NCI-H774 (cell line): ENCODE measurements at places on chromosomes 1 and 21.

DNA sequence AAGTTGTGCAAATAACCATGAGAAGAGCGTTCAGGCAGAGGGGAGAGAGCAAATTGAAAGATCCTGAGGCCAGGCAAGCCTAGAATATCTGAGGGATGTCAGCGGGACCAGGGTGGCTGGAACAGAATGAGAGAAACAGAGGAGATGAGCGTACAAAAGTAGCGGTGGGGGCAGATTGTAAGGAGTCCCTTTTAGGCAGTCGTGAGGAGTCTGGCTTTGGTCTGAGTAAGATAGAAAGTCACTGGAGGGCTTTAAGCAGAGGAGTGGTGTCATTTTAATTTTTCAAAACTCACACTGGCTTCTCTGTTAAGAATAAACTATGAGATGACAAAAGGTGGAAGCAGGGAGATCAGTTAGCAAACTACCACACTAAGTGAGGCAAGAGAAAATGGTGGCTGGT, 24.2 kb downstream of the ATP5PF start:
- no peak for DNase-seq

DNA sequence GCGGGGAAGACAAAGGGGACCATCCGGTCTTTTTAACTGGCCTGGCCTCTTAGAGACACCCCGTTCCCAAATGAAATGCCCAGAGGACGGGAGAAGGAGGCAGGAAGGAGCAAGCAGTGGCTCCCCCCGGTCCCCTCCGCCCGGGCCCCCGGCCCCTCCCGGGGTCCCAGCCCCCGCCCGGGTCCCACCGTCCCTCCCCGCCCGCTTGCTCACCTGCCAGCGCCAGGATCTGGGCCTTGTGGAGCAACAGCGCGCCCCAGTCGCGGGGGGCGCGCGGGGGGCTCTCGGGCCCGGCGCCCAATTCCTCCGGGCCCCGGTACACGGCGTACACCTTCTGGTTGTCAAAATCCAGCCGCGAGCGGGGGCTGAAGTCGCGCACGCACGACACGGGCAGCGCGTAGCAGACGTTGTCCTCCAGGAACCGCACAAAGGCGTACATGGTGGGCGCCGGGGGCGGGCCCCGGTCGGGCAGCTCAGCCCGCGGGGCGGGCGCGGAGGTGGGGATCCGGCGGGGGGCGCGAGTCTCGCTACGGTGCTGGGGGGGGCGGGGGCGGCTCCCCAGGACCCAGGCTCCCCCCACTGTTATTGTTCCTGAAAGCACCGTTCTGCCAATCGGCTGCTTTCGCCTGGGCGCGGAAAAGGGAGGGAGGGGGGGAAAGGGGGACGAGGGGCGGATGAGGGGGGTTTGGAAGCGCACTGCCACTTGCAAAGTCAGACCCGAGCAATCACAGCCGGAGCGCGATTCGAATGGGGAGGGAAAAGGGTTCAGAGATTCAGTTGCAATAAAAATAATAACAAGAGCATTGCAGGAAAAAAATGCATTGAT, at the start of gene BEND5:
Gene BEND5, minus strand, starts transcription at position 499 of the 826 bp plus-strand sequence. Its CDS starts 60 bp downstream, at position 439.
- peak; percentile 76 for DNase-seq

DNA sequence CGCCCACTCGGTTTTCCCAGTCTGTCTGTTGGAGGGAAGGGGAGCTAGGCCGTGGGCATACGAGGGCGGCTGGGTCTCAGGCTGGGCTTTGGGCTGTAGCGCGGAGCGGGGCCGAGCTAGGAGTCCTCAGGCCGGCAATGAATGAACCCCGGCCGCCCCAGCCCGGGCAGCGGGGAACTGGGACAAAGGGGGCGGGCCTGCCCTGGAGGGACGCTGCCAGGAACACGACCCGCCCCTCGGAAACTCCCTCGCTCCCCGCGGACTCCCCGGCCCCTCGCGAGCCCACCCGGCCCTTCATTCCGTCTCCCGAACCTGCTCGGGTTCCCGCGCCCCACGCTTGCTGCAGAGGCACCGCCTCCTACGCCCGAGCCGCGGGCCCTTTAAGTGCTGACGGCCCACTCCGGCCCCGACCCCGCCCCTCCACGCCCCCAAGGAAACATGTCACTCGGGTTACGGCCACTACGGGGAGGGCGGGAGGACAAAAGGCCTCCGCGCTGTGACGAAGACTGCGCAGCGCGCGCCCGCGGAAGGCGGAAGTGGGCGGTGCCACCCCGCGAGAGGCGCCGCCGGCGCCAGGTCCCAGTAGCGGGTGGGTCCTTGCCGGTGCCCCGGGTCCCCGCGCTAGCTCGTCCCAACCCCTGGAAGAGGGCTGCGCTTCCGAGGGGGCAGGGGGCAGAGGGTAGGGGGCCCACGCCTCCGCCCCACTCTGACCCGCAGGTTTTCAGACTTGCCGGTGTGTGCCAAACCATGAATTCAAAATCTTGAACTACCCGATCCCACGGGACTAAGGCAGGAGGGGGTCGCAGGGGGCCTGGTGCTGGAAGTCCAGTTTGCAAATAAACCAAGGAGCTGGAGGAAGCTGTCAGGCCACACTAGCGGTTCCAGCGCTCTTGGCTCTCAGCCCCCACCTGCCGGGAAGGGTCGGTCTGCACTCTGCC, at the start of gene GALE:
Gene GALE, minus strand, starts transcription at position 355 of the 938 bp plus-strand sequence. CDS start 1,747 bp downstream, outside the sequence.
- DNase-seq: peak; percentile 76

DNA sequence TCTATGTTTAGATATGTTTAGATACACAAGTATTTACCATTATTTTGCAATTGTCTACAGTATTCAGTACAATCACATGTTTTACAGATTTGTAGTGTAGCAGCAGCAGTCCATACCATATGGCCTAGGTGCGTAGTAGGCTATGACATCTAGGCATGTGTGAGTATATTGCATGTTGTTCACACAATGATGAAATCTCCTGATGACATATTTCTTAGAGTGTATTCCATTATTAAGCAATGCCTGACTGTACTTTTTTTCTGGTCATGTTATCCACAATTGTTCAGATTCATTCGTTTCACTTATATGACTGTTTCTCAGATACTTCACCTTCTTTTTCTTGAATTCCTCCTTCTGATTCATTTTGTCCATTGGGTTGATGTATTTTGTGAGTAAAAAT, 9.9 kb upstream of the BACE2 start:
- no peak for DNase-seq

DNA sequence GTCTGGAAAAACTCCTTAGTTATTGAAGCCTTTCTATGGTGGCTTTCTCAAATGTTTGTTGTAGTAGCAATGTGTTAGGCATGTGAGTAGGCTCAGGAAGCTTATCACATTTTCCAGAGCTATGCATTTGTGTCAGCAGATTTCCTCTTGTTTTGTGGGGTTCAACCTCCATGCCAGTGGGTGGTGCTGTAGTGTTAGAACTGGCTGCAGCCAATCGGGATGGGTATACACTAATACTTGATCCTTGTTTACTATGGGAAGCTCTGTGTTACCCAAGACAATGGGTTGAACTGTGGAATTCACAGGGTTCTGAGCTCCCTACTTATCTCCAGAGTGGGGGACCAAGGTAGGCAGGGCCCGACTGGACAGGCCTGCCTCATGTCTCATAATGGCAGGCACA, 348.5 kb upstream of the ADAMTS5 start:
- no peak for DNase-seq

GRCh38 chr1:86758570-86758969, 54.2 kb downstream of the SH3GLB1 start:
- peak; percentile 75 for DNase-seq
